ENCODE measurements at places on chromosomes 5 and 9.

- no peak for DNase-seq
Observed at GRCh38 chr5:1640421-1640881, 116.7 kb upstream of the LPCAT1 start.

DNA sequence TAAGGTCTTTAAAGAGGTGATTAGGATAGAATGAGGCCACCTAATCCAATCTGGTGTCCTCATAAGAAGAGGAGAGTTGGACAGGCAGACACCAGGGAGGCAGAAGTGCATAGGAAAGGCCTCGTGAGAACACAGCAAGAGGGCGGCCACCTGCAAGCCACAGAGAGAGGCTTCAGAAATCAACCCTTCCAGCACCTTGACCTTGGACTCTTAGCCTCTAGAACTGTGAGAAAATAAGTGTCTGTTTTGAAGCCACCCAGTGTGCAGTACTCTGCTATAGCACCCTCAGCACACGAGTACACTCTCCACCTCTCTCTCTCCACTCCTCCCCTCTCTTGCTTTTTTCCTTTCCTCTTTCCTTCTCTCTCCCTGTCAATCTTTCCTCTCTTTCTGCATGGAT, 26.8 kb downstream of the NIPAL4 start:
- no peak for DNase-seq

- no peak for DNase-seq
Observed at GRCh38 chr9:20944507-20944906, 86.9 kb downstream of the HACD4 start.

DNA sequence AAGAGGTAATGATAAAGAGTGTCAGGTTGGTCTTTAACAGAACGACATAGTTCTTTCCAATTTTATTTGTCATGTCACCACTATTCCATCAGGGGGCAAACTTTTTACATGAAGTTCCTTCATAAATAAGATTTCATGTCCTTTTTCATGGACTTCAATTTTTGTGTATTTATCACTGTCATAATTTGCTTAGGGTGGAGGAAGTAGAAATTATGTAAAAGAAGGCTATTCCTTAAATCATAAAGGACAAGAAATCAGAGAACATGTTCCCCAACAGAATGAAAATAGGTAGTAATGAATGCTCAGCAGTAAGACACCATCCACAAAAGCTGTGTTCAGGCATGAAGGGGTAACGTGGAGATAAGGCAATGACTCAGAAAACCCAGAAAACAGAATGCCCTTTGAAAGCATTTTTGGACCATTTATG, 72.7 kb downstream of the ZFAND5 start:
- DNase-seq = no peak

- DNase-seq = no peak
Observed at GRCh38 chr9:133686642-133687575, 50.7 kb downstream of the DBH start.

DNA sequence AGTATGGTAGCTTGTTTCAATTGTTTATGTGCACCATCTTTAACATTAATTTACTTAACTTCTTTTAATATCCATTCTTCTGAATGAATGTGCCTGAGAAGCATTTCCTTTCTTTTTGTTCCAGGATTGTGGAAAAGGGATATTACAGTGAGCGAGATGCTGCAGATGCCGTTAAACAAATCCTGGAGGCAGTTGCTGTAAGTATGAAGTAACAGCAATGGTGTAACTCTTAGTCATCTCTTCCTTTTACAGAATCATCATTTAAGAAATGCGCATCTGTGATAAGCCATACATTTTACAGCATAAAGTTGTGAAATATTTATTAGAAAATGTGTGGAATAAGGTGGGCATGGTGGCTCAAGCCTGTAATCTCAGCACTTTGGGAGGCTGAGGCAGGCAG, 117.7 kb downstream of the STARD4 start:
- DNase-seq = no peak

DNA sequence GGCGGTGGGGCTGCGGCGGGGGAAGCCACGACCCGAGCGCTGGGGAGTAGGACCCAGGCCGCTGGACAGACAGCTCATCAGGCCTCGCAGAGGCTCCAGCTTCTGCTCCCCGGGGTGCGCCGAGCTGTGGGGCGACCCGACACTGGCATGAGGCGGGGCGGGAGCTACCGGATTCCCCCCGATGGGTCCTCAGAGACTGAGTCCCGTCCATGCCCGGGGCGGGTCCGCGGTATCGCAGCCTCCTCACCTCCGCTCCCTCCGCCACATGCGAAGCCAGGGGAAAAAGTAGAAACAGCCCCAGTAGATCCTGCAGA, 2.6 kb upstream of the CCL27 start:
- no peak for DNase-seq

GRCh38 chr5:78586251-78586650, 62.3 kb downstream of the LHFPL2 start:
- DNase-seq = no peak

- no peak for DNase-seq
Observed at GRCh38 chr5:39742916-39743315, 318.1 kb upstream of the DAB2 start.

GRCh38 chr5:4113426-4113825, 517.8 kb downstream of the IRX1 start:
- no peak for DNase-seq

GRCh38 chr9:134800791-134801339, 79.7 kb upstream of the FCN2 start:
- no peak for DNase-seq

GRCh38 chr9:26723486-26723885, 169.1 kb downstream of the CAAP1 start:
- no peak for DNase-seq

- no peak for DNase-seq
Observed at GRCh38 chr5:168447808-168448207, 38.5 kb upstream of the RARS1 start.

- DNase-seq = no peak
Observed at GRCh38 chr5:119323601-119324000, 32.2 kb upstream of the TNFAIP8 start.

GRCh38 chr5:99640646-99641045, 711.8 kb upstream of the CHD1 start:
- DNase-seq = no peak

DNA sequence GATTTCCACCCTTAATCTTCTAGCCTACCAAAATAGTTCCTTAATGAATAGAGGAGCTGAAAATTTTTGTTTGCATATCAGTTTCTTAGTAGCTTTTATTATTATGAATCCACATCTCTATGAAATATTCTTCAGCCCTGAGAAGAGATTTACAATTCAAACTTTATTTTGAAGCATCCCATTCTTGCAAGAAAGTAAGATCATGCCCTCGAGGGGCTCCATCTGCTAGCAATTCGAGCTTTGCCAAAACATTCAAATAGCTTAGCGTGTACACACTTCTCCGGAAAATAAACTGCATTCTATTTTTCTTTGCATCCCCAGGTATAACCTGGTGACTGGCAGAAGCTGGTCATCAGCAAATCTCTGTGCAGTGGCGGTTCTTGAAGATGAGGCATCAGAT, 370.7 kb downstream of the MTRR start:
- DNase-seq = no peak

- DNase-seq = no peak
Observed at GRCh38 chr5:141094481-141095262, at the start of gene PCDHB2. Gene PCDHB2, plus strand, starts transcription at chr5:141094615. Its CDS starts 176 bp downstream, at chr5:141094791.

GRCh38 chr9:75636427-75637045, 253.9 kb upstream of the PCSK5 start:
- no peak for DNase-seq

- DNase-seq = no peak
Observed at GRCh38 chr5:133831491-133832224, 136.8 kb downstream of the C5orf15 start.

DNA sequence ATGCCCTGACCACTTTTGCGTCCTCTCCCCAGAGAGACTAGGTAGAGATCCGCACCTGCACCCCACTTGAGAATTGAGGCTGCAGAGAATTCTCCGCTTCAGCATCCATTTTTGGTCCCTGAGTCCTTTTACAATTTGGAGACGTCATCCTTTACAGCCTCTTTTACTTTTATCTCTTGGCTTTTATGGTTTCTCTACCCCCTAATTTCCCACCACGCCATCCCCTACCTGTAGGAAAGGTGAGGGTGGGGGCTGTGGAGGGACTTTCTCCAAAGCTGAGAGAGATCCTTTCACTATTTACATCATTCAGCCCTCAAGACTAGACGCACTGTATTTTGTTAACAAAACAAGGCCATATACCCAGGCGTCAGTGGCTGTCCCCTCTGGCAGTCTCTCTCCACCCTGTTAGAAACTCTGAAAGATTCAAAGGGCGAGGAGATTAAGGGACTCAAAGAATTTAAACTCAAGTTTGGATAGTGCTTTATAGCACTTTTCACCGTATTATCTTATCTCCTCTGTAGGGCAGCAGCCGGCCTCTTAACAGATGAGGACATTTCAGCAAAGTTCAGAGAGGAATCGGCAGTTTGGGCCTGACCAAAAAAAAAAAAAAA, 1.7 kb downstream of the MSX2 start:
- DNase-seq = no peak

DNA sequence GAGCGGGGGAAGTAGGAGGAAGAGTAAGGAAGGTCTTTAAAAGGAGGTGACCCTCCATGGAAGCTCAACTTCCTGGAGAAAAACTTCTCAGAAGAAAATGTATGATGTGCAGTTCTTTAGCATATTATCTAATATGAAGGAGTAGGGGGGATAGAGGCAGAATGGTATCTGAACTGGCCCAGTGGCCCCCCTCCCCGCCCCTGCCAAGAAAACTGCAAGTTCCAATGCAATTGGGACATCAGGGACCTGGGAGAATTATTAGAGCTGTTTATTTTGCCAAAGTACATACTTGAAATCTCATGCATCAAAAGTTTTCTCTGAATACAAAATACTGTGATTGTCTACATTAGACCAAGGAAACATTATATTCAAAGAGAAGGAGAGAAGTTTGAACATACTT, 40.6 kb upstream of the GAS1 start:
- no peak for DNase-seq

GRCh38 chr9:13035822-13036221, 243.7 kb downstream of the MPDZ start:
- DNase-seq = no peak

GRCh38 chr9:93596399-93596798, 20.0 kb downstream of the PHF2 start:
- no peak for DNase-seq

- DNase-seq = no peak
Observed at GRCh38 chr9:27602142-27602861, 29.0 kb upstream of the C9orf72 start.

GRCh38 chr5:143316844-143317631, 86.4 kb downstream of the NR3C1 start:
- no peak for DNase-seq

- no peak for DNase-seq
Observed at GRCh38 chr5:66113160-66113559, 30.9 kb upstream of the SREK1 start.

GRCh38 chr5:166936351-166936750, 1355.1 kb upstream of the WWC1 start:
- no peak for DNase-seq

GRCh38 chr9:136762221-136762691, 2.1 kb downstream of the LCN15 start:
- DNase-seq = no peak

- no peak for DNase-seq
Observed at GRCh38 chr5:141672841-141673813, 8.9 kb downstream of the ARAP3 start.

GRCh38 chr9:19759066-19759465, 29.8 kb downstream of the SLC24A2 start:
- no peak for DNase-seq

DNA sequence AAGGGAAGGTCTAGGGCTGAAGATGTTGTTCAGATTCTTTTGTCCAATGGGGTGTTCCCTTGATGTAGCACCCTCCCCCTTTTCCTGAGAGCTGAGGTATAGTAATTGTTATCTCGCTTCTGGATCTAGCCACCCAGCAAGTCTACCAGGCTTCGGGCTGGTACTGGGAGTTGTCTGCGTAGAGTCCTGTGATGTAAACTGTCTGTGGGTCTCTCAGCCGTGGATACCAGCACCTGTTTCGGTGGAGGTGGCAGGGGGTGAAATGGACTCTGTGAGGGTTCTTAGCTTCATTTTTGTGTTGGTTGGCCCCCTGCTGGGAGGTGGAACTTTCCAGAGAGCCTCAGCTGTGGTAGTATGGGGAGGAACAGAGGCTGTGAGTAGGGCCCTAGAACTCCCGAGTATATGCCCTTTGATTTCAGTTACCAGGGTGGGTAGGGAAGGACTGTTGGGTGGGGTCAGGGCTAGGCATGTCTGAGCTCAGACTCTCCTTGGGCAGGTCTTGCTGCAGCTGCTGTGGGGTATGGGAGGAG, 25.2 kb upstream of the RIOK2 start:
- no peak for DNase-seq

GRCh38 chr5:137310051-137310730, 188.9 kb downstream of the SPOCK1 start:
- no peak for DNase-seq

DNA sequence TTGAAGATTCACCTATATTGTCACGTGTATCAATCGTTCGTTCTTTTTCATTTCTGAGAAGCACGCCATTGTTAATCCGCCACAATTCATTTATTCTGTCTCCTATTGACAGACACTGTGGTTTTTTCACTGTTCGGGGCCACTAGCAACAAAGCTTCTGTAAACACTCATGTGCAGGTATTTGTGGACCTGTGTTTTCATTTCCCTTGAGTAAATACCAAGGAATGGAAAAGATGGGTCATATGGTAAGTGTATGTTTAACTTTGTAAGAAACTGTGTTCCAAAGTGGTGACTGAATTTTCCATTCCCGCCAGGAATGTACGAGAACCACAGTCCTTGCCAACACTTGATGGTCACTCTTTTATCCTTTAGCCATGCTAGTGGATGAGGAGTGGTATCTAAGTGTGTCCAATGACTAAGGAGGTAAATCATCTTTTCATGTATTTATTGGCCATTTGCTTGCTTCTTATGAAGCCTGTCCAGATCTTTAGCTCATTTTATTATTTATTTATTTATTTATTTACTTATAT, 10.7 kb downstream of the ABO start:
- no peak for DNase-seq

DNA sequence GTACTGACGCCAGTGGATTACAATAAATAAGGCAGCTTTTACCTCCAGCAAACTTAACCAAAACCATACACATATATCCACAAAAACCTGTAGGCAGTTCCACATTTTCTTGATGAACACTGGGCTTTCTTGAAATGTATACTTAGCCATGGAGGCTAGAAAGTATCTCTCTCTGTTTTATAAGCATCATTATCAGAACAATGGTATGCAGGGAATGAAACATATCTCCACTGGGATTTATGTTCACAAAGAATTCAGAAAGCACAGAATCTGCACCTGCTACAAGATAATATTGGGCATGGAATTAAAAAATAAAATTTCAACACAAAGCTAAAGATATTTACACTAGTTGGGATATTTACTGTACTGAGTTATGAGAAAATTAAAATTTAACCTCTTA, 126.1 kb upstream of the RASA1 start:
- no peak for DNase-seq
